ENCODE measurements at places on chromosomes 1 and 21.

- DNase-seq = no peak
Measured at GRCh38 chr1:20555025-20555757, 2.8 kb downstream of the FAM43B start.

GRCh38 chr1:113534130-113534817, 144.0 kb downstream of the MAGI3 start:
- no peak for DNase-seq

- no peak for DNase-seq
Measured at GRCh38 chr1:217052196-217052595, 329.0 kb upstream of the ESRRG start.

DNA sequence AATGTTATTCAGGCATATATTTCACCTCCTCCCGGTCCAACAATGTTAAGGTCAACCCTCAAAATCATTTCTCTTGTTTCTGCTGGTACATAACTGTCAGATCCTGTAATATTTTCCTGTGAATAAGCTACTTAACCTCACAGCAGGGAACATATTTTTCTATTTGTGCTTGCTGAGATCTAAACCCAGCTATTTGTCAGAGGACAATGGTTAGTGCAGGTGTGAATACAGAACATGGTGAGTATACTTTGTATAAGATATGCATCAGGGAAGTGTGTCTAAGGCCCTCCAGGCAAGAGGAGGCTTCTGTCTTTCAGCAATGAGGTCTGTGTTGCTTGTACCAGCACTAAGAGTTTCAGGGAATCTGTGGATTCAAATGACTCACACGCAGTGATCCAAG, 970.6 kb downstream of the NCAM2 start:
- no peak for DNase-seq

- no peak for DNase-seq
Measured at GRCh38 chr1:243842978-243843511, 7.0 kb downstream of the AKT3 start.

GRCh38 chr1:113392541-113393128, 2.3 kb downstream of the MAGI3 start:
- no peak for DNase-seq

DNA sequence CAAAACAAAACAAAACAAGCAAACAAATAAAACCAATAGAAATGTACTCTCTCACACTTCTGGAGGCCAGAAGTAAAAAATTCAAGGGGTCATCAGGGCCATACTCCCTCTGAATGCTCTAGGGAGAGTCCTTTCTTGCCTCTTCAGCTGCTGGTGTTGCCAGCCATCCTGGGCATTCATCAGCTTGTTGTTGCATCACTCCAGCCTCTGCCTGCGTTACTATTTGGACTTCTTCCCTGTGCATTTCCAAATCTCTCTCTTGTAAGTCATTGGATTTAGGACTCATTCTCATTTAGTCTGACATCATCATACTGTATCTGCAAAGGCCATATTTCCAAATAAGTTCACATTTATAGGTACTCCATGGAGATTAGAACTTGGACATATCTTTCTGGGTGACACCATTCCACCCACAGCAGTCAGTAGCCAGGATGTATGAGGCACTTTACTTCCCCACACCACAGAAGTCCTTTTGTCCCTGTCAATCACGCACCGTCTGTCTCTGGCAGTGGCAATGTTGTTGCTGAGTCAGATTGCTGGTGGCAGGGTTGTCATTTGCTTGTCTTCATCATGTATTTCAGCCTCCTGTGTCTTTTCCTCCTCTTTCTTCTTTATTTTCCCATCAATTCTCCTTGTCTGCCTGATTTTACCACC, 151.0 kb upstream of the KCNJ6 start:
- DNase-seq = no peak

DNA sequence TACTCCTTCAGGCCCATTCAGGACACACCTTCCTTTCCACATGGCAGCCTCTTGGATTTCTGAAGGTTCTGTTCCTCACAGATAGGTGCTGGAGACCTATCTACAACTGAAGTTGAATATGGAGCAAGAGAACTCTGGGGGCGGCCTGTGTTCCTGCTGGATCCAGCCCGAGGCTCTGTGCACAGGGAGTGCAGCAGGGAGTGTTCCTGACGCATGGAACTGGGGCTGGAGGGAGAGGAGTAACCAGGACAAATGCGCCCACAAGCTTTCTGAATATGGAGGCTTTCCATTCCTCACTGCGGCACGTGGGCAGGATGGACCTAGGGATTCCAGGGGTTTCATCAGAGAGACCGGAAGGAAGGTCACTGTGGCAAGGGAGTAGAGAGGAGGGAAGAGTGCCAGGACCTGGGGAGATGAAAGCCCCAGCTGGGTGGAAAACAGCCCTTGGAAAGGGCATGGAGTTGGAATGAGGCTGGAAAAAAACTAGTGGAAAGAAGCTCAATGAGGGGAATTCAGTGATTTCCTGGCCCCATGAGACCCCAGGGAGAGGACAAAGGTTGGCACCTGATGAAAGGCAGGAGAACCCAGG, 12.5 kb downstream of the PM20D1 start:
- DNase-seq = no peak

DNA sequence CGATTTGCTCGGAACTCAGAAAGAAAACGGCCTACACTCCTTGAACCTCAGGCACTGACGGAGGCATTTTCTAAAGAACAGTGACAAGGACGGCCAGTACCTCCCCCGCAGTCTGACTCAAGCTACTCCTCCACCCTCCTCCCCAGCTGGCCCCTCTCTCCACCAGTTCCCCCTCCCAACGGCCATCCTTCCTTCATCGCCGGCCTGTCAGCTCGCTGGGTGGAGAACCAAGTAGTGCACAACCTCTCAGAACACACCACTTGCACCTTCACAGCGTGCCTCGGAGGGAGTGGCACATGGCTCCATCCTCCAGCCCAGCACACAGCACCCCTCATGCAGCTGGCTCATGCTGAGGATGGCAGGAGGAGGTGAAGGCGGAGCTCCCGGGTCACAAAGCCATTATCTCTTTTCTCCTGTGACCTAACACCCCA, 58.8 kb downstream of the TOR1AIP2 start:
- no peak for DNase-seq

- no peak for DNase-seq
Measured at GRCh38 chr1:239914751-239915231, 176.9 kb upstream of the FMN2 start.

- no peak for DNase-seq
Measured at GRCh38 chr1:208461680-208462079, 217.5 kb upstream of the PLXNA2 start.

DNA sequence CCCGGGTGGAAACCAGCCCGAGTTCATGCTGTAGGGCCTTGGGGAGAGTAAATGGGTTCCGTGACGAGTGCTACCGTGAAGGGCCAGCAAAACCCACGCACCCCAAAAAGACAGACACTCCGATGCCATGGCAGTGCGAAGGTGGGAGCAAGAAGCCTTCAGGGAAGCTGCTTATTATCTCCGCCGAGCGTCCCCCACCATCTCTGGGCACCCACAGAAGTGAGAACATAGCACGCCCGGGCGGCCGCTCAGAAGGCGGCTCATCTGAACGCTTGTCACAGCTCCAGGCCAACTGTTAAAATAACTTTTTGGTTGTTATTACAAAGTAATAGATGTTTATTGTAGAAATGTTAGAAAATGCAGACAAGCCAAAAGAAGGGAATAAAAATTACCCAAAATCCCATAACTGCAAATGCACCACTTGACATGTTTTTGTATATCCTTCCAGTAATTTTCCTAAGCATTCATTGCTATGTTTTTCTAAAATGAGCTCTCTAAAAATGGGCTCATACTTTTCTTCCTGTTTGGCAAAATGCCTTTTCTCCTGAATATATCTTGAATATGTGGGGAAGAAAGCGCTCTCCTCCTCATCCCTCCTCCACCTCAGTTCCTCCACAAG, 234.9 kb downstream of the NPHP4 start:
- no peak for DNase-seq

GRCh38 chr1:15245593-15246360, 1.2 kb upstream of the FHAD1 start:
- DNase-seq = no peak

DNA sequence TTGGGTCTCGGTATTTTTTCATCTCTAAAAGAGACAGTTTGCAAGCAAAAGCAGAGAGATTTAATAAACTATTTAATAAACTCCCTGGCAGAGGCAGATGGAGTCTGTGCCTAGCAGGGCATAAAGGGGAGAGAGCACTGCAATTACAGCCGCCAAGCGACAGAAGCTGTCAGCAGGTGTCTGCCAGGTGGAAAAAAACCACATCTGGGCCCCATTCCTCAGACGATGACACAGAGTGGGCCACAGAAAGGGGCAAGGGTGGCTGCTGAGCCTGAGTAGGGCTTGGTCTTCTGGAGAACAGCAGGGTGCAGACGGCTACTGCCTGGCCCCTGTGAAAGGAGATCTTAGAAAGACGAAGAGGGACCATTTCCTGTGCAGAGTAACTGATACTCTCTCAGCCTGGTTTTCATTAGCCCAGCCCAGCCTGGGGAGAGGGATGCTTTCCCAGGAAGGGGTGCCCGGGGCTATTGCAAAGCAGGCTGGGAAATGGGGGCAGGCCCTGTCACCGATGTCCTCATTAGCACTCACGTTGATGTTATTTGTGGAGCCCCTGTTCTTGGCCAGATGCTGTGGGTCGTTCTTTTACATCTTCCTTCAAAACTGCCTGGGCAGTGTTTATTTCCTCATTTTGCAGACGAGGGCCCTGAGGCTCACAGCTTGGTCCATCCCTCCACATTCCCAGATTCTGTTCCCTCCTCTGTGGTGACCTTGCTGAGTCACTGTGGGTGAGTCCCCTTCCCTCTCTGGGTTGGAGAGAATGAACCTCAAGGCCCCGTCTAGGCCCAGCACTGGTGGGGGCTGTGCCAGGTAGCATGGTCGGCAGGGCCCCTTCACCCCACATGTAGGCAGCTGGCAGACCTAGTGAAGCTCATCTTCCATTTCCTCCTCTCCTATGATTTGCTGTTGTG, 472.7 kb downstream of the PTPRU start:
- no peak for DNase-seq

GRCh38 chr1:102531036-102531435, 534.3 kb upstream of the OLFM3 start:
- DNase-seq = no peak
